ENCODE measurements at places on chromosomes 2 and 18.

DNA sequence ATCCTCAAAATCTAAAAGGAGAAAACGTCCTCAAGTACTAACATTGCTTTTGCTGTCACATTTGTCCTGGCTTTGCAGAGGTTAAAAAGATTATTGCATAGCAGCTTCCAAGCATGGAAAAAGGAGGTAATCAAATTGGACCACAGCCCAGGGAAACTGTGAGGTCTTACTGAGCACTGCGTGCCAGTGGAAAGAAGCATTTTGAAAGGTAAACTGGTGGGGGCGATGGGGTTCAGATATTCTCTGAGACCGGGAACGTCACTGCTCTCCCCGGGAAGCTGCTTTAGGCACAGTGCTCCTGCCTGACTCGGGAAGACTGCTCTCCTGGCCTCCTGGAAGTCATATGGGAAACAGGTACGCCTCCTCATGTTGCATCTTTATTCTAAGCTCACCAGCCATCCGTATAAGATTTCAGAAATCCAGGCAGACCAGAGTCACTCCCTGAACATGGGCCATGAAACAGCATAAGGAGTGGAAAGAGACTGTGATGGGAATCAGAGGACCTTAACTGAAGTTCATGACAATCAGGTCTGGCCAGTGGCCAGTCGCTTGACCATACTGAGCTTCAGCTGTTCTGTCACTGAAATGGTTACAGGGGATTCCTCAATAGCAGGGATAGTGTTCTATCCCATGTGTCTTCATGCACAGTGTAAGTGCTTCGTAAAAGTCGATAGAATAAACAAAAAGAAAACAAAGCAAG lies 284.1 kb downstream of the TRIB2 start:
- no peak for DNase-seq

DNA sequence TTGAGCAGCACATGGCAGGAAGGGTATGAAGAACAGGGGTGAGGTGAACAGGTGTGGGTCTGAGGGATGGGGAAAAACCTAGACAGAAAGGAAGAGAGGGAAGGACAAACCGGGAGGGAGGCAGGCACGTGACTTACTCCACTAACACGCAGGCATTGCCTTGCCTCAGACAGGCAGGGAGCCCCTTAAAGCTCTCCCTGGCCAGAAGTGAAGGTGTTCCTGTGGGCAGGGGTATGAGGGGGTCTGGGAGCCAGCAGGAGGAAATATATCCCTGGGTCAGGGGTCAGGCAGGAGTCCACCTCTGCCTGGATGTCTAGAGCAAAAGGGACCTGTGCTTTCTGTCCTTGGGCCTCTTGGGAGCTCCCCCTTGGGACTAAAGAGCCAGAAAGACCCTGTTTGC lies 135.3 kb upstream of the EPAS1 start:
- no peak for DNase-seq

DNA sequence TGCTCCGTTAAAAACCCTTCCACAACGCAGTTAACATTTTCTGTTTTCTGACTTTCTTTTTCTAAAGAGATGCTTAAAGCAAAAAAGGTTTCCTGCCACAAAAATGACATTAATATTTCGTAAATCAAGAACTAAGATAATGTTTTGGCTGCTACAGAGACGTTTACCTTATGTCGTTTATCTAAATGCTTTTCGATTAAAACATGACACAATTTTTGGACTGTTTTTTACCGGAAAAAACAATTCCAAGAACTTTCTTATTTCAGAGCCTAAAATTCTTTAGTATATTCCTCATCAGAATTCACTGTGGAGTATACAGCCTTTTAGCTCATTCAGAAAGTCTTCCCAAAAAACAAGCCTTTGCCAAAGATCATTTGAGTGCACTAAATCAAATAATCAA lies 278.0 kb upstream of the TCF4 start:
- no peak for DNase-seq

- no peak for DNase-seq
Observed at GRCh38 chr2:213315168-213315876, 31.1 kb downstream of the SPAG16 start.

DNA sequence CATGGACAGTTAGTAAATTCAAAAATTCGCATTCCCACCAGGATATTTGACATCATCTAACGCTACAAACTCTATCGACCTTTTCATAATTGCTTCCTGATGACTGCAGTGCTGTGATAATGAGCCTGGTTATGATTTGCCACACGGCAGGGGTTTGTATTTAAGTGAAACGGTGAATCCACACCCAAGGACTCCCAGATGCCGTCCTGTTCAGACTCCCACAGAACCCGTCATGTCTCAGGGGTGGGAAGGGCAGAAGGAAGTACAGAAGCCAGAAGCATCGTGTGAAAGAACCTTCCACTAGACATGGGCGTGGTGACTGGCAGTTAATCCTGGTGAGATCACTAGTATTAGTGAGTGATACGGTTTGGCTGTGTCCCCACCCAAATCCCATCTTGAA lies 91.2 kb upstream of the TMEM18 start:
- no peak for DNase-seq

DNA sequence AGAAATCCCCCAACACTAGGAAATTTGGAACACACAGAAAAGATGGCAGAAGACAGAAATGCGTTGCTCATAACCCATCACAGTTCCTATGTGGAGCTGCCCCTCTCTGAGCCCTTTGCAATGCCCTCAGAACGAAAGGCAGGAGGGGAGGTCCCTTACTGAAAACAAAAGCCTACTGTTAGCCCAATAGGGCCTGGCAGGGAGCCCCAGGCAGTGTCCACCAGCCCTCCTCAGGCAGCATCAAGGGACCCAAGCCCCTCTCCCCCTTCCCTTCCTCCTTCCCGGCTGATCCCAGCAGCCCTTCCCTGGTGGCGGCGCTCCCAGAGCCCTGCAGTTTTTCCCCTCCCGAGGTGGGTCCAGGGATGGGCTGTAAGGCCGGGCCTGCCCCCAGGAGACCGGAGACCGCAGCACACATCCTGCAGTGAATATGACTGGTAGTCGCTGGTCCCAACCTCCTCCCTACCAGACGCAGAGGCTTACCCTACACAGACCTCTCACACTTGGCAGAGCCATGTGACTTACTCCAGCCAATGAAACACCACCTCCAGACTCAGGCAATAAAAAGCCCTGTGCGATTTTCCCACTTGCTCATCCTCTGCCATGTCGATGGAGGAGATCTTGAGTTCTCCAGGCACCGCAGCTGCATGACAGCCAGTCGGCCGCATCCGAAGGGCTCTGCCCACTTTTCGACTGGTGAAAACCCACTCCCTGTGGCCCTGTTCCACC lies 19.4 kb upstream of the DUSP2 start:
- no peak for DNase-seq

- DNase-seq = no peak
Observed at GRCh38 chr18:46360866-46361265, 256.7 kb downstream of the HAUS1 start.

DNA sequence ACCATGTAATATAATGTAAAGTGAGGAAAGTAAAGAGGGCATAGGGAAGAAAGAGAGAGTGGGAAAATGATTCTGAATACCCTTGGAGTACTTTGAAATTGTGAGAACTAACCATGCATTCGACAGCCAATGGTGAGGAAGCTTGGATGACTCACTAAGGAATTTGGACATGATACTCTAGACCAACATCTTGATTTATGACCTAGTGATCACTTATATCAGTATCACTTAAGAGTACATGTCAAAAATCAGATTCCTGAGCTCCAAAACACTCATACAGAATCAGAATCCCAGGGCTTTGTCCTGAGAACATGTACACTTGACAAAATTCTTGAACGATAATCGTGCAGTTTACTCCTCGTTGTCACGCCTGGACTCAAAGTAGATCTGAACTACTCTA lies 1899.8 kb upstream of the PIK3C3 start:
- no peak for DNase-seq

DNA sequence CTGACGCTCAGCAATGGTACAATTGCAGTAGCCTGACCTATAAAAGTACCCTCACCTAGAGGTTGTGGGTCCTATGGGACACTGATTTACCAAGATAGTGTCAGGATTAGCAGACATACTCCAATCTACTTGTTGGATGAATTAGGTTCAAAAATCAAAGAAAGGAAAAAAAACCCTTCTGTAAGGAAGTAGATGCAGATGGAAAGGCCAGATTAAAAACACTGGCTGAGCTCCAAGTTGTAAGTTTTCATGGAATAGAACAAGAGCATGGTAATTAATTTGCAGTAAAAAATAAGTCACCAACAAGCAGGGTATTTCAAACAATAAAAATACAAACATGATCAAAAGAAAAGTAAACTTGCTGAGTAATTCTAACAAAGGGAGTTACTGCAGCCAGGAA lies 26.4 kb downstream of the IDH1 start:
- DNase-seq = no peak
